ENCODE measurements at places on chromosomes 4 and X. TPM values are rescaled to one million over a fixed set of nuclear protein-coding genes. Genes with fewer than 3 reads are reported as not detected.

DNA sequence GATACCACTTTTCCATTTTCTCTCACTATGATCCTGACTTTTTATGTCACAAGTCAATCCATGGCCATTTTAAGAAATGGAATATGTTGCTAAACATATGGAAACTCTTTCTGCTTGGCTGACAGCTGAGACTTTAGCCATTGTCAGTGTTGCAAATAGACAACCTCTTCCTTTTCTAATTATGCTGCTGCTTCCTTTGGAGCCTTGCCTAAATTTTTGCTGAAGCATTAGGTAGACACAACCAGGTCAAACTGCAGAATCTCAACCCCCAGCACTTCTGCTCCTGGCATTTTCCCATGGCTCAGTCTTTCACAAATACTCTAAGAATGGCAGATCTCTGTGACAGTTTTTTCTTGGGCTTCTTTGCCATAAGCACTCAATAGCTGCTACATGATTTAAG is 543.3 kb downstream of the GRID2 start:
- DNase-seq = no peak

The MOB1B gene
- 2.0 TPM for polyA plus RNA-seq

DNA sequence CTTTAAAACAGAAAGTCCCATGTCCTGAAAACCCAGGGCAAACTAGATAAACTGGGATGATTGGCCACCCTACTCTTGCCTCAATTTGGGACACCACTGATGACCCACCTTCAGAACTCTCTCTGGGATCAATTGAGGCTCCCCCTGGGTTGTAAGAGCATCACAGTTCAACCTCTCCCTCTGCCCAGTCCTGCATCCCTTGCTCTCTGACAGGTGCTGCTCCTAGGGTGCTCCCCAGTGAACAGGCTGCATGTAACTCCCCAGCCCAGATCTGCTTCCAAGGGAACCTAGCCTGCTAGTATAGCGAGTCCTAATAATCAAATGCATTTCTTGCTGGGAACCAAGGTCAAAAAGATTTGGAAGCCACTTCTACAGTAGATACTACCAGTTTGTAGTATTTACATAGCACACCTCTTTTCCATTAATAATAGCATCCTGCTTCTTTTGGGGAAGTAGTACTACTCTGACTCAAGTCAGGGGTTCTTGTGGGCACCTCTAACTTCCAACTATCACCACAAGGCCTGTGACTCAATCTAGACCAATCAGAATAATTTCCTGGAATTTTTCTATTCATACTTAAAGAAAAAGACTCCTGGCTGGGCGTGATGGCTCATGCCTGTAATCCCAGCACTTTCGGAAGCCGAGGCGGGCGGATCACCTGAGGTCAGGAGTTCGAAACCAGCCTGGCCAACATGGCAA is 42.1 kb upstream of the SPINK2 start:
- DNase-seq = no peak

- DNase-seq = no peak
Measured at GRCh38 chrX:105969487-105969886, 69.0 kb downstream of the SERPINA7 start.

- DNase-seq = no peak
Measured at GRCh38 chr4:145130788-145131399, 32.8 kb downstream of the ABCE1 start.

DNA sequence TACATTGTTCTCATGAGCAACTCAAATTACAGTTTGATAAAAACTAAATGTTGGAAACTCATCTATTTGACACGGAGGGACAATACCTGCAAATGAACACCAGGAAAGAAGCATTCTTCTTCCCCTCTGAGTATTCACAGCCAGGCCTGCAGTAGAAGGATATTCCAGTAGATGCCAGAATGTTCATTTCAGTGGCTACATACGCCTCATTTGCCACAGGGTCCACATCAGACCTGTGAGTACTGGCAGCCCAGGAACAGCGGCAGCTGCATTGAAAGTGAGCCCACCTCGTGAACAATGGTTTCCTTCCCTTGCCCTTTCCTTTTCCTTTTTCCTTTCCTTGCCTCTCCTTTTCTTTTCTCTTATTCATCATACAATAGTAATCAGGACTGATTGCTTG is 81.1 kb upstream of the NEIL3 start:
- DNase-seq = no peak

The FAM241A gene
- 5.3 TPM for polyA plus RNA-seq

The HELT gene
- polyA plus RNA-seq = not detected

The TRAM1L1 gene
- polyA plus RNA-seq = not detected

DNA sequence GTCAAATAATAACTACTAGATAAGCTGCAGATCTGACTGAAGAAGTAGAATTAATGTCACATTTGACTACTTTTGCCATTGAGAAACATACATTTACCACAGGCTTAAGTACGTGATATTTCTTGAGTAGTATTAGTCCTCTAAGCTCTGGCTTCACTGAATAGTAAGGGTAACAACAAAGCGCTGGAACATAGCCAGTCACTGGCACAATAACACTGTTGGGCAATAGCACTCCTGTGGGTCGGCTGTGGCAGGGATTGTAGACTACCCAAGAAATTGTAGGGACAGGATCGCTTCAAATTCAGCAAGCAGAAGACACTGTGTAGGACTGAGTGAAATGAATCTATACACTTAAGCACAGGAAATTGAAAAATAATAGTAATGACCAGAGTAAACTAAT is 27.1 kb upstream of the IL15 start:
- no peak for DNase-seq

The ELOVL6 gene
- 3.0 TPM for polyA plus RNA-seq

The ITIH6 gene
- polyA plus RNA-seq = not detected

DNA sequence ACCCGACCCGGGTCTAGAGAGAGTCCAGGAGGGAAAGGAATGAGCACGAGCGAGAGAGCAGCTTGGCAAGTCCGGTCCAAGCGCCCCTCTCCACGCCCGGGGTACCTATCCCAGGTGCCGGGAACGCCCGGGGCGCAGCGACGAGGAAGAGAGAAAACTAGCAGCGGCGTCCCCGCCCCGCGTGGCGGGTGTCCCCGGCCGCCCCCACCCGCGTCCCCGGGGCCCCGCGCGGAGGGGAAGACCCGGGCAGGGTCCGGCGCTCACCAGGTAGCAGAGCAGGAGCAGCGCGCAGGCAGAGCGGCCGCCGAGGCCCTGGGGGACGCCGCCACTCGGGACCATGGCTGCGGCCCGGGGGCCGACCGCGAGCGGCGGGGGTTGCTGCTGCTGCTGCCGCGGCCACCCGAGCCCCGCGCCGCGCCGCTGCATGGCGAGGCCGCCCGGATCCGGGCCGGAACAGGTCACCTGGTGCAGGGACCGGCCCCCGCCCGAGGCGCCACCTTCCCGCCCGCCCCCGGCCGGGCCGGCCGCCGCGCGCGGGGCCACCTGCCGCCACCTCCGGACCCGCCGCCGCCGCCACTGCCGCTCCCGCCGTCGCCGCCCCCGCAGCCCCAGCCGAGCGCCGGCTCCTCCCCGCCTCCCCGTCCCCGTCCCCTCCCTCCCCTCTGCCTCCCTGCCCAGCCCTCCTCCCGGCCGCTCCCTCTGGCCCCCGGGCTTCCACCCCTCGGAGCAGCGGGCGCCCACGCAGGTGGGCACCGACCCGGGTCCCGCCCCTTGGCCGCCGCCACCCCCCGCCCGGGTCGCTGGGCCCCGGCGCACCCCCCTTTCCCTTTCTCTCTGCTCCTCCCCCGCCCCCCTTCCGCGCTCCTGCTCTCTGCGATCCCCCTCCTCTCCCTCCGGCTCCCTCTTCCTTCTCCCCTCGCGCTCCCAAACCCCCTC is at the start of gene SEL1L3:
TSS of gene SEL1L3 (minus strand) at position 578 of the 936 bp plus-strand sequence. CDS start at position 426, 152 bp downstream.
- DNase-seq = peak; percentile 71

DNA sequence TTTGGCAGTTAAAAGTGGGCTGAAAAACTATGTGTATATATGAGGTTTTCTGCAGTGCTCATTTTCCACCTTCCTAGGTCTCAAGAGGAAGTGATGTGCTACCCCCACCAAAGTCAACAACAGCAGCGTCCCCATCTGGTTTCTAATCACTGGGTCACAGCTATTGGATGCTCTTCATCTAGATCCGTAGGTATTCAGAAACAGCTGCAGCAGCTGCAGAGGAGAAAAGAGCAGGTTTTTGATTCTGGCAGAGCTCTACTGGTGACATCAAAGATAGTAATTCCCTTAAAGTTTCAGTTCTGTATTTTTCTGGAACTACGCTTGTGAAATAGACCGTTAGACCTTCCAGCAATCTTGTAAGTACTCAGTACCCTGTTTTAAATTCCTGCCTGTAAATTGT is 5.8 kb upstream of the GUCY2F start:
- DNase-seq = no peak

The ATXN3L gene
- polyA plus RNA-seq = not detected

- DNase-seq = no peak
Measured at GRCh38 chrX:115388879-115389278, 99.4 kb downstream of the LUZP4 start.

GRCh38 chr4:113826421-113826820 is 64.9 kb upstream of the CAMK2D start:
- no peak for DNase-seq

The UBL4A gene
- polyA plus RNA-seq = 37.9 TPM

DNA sequence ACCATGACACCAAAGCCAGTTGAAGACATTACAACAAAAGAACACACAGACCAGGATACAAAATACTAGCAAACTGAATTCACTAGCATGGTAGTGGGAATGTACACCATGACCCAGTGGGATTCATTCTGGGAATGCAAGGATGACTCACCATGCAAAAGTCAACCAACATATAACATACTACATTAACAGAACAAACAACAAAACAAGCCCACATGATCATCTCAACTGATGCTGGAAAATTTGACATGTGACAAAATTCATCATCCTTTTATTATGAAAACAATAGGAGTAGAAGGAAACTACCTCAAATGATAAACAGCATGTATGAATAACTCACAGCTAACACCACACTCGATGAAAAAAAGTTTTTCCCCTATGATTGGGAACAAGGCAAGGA is 190.2 kb downstream of the DCLK2 start:
- DNase-seq = no peak

GRCh38 chr4:26160591-26160990 is 160.2 kb upstream of the RBPJ start:
- DNase-seq = no peak

DNA sequence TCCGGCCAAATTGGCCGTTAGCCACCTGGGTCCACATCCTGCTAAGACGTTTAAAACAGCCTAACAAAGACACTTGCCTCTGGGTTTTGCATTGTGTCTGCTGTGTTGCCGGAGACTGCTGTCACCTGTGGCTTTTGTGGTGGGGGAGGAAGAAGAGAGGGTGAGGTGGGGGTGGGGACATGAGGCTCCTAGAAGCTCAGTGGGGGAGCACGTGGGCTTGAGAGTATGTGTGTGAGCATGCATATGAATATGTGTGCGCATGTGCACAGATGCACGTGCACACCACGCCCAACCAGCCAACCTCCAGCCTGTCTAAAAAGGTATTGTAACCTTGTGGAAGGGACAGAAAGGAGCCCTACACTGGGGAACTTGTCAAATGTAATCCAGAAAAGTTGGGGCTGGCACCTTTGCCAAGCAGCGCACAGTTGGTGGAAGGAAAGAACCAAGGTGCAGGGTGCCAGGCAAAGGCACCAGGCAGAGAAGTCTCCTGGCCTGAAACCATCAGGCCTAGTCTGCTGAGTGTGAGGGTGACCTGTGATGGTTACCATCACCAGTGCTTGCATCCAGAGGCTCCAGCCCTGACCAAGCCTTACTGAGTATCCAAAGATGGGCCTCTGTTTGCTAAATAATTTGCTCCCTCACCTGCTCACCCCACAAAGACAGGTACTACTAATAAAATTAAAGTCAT is 10.1 kb upstream of the SASH3 start:
- peak; percentile 63 for DNase-seq

The VEGFD gene
- polyA plus RNA-seq = not detected

GRCh38 chr4:161936625-161937550 is 226.9 kb downstream of the FSTL5 start:
- DNase-seq = no peak

- no peak for DNase-seq
Measured at GRCh38 chr4:72286185-72286584, 254.4 kb downstream of the NPFFR2 start.

- DNase-seq = no peak
Measured at GRCh38 chr4:8556341-8557150, 23.6 kb upstream of the GPR78 start.

The GAGE13 gene
- not detected for polyA plus RNA-seq

DNA sequence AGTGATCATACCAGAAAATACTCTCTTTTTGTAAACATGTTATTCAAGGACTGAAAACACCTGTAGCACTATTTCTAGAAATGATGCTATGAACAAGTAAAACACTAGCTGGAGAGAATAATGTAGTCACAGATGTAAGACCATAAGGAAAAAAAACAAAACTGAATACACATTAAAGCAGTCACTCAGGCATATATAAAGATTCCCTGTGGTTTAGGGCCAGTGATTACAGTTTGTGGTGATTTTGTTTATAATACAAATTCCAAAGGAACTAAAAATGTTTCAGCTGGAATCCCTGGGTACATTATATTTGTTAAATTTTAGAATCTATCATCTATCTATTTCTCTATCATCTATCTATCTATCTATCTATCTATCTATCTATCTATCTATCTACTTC is 777.8 kb upstream of the FRG1 start:
- no peak for DNase-seq

- no peak for DNase-seq
Measured at GRCh38 chr4:41613386-41613785, 75.4 kb downstream of the LIMCH1 start.

DNA sequence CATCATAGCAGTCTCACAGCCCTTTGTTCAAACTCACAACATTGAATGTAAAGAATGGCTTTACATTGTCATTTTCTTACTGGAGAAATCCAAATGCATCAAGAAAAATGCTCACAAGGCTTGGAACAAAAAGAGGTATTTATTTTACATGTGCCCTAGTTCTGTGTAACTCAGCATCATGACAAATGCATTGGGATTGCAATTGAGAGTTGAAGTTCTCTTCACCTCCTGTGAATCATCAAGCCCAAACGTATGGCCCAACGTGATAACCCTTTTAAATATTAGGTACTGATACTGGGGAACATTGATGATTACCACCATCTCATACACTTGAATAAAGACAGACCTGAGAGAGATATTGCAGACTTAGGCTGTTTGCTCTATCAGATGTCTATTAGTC is 61.6 kb downstream of the GASK1B start:
- DNase-seq = no peak

- DNase-seq = no peak
Measured at GRCh38 chr4:8939160-8939839, 67.7 kb upstream of the HMX1 start.

Measured in naive thymus-derived CD8-positive, alpha-beta T cell (primary cell).